Kidney (tissue), 22 donors: ENCODE measurements at places on chromosomes 12 and 14.
A peak's percentile ranks its signal among the peaks of the same experiment; 100 is the strongest.

DNA sequence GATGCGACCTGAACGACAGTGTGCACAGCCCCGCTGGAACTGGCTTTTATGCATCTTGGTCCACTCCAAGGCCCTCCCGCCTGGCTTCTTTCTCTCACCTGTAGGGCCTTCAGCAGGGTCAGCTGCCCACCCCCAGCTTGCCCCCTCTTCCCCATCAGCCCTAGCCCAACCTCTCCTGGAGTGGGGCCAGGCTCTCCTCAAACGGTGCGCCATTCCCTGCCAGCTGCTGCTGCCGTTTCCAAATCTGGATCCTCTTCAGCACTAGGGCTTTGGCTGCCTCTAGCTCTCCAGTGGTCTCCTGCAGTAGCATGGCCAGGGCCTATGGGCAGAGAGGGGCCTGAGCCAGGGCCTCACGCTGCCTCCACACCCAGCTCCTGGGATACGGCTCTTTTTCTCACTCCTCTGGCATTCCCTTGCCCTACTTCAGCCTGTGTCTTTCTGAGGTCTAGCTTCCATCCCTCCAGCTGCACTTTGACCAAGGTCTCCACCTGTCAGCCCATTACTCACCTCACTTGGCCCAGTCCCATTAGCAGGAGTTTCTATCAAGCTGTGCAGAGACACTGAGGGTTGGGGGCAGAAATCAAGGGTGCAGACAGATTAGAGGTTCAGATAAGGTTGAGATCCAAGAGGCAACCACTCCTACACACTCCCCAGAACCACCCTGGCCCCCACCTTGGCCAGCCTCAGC is 5.0 kb downstream of the STAT6 start:
- DNase-seq = no peak

- DNase-seq = no peak
These were observed 166.7 kb upstream of the PWP1 start for GRCh38 chr12:107518868-107519267.

GRCh38 chr12:19895246-19896020 is 456.1 kb downstream of the AEBP2 start:
- no peak for DNase-seq

DNA sequence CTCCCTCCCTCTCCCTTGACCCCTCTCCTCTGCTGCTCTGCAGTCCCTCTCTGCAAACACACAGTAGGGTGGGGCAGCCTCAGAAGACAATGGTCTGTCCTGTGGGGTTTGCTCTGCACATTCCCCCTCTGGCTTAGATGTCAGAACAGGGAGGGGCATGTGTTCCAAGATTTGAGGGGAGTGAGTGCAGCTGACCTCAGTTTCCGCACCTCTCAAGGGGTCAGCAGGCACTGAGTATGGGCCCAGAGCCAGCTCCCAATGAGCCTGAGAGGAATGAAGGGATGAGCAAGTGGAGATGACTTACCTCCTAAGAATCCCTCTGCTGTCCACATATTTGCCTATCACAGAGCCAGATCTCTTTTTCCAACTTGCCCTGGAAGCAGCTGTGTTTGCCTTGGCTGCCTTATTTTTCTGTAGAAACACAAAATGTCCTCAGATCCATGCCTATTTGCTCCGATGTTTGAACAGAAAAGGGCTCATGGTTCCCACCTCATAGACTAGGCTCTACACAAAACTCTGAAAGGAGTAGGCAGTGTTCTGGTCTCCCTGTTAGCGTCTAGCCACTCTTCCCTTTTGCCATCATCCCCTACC is 111.4 kb downstream of the CRACR2A start:
- no peak for DNase-seq

DNA sequence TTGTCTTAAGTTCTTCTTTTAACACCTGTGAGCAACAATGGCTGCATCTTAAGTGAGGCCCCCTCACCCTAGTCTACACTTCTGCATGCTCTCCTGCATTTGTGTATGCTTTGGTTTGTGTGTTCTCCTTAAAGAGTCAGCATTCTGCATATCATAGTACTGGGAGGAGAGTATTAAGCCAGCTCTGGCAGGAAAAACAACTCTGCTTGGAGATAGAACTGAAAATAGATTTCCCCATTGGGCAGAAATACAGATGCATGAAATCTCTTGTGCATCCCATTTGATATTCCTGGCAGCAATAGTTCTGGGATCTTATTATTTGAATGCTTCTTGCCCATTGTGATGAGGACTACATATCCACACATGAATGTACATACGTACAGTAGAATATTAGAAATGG is 70.6 kb upstream of the PRICKLE1 start:
- DNase-seq = no peak

GRCh38 chr12:77007476-77007875 is 57.9 kb downstream of the E2F7 start:
- DNase-seq = no peak

- no peak for DNase-seq
These were observed 44.0 kb downstream of the C12orf50 start for GRCh38 chr12:87985069-87985675.

GRCh38 chr12:58298803-58299202 is 357.4 kb downstream of the ATP23 start:
- peak; percentile 18 for DNase-seq

GRCh38 chr12:115303723-115304309 is 619.8 kb upstream of the TBX3 start:
- no peak for DNase-seq

- DNase-seq = peak; percentile 92
These were observed at the start of gene PPP1R3E for GRCh38 chr14:23302290-23303225. TSS of gene PPP1R3E (minus strand) at chr14:23302859. CDS start at chr14:23302576, 283 bp downstream.

GRCh38 chr12:124667506-124668326 is 100.3 kb upstream of the NCOR2 start:
- DNase-seq = no peak
